Activated CD4-positive, alpha-beta T cell treated with anti-CD3 and anti-CD28 coated beads for 48 hours (primary cell): ENCODE measurements at places on chromosomes 13 and 19.

DNA sequence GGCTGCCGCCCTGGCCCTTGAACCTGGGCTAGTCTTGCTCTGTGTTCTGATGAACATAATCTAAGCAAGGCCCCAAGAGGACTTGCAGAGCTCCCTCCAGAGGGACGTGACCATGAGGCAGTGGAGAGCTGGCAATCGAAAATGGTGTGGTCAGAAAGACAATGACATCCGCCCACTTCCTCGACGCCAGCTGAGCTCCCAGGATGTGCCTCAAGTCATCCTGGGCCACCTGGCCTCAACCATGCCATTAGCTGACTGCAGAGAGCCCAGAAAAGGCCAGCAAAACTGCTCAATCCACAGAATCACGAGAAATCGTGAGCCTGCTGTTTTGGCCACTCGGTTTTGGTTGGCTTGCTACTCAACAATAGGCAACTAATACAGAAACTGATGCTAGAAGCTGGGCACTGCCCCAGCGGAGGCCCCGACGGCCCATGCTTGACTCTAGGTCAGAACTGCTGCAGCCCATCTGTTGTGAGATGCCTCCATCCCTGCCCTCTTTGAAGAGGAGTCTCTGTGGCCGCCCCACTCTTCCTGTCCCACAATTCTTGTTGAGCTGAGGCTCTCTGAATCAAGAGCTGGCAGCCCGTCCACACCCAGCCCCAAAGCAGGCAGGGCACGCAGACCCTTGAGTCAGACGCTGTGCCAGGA, 53.3 kb downstream of the STK24 start:
- DNase-seq = peak; percentile 41

- no peak for DNase-seq
Measured at GRCh38 chr13:29844441-29844840, 6.0 kb downstream of the UBL3 start.

GRCh38 chr13:88472316-88472715, 801.1 kb downstream of the SLITRK5 start:
- no peak for DNase-seq

- no peak for DNase-seq
Measured at GRCh38 chr19:16779539-16780163, 49.5 kb upstream of the SIN3B start.

DNA sequence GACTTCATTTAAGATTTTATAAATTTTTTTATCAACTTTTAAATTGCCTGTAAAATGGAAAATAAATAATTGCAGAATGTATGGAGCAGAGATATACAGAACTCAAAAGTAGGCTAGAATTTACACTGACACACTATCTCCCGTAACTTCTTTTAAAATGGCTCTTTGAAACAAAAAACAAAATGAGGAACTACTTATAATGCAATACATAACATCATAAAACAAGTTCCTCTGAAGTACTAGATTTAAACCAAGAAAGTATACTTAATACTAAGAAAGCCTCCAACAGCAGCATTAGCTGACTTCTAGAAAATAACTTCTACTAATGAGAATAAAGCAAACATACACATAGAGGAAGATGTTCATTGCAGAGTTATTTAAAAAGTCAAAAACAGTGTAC, 17.0 kb downstream of the RBM26 start:
- no peak for DNase-seq

- DNase-seq = no peak
Measured at GRCh38 chr19:13975870-13976269, 23.6 kb downstream of the DCAF15 start.

DNA sequence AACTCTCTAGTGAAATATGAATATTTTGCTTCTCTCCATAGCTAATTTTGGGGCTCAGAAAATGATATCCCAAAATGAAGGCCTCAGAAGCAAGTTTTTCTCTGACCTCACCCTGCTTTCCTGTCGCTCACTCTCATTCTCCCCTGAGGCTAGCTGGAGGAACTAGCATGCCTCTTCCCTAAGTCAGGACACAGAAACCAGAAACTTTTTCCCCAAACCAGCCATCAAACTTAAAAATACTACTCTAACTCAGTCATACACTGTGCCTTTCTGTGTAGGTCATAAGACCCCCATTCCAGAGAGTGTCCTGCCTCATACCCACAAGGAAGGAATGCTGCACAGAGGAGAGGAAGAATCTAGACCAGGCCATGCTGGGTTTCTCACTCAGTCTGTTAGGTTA, 329.6 kb downstream of the PCDH20 start:
- no peak for DNase-seq

GRCh38 chr19:11463391-11463790, 17.5 kb downstream of the ELAVL3 start:
- peak; percentile 34 for DNase-seq

GRCh38 chr13:38530492-38530891, 156.4 kb upstream of the FREM2 start:
- DNase-seq = no peak

GRCh38 chr13:114112826-114113322, 19.5 kb downstream of the RASA3 start:
- DNase-seq = no peak

DNA sequence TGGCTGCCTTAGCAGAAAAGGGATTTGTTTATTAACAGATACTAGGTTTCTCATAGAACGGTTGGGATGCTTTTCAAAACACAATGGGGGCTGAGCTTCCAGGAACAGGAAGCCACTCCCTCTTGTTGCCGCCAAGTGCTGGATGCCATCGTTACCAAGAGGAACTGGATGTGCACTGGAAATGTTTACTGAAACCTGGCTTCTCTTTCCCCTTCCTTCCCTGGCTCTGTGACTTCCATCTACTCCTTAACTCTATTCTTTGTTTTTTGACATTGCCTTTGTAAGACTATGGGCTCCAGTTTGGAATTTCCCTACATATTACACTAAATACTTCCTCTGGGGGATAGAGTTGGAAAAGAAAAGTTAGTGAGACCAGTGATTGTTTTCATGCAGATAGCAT, 11.7 kb upstream of the KL start:
- DNase-seq = no peak

DNA sequence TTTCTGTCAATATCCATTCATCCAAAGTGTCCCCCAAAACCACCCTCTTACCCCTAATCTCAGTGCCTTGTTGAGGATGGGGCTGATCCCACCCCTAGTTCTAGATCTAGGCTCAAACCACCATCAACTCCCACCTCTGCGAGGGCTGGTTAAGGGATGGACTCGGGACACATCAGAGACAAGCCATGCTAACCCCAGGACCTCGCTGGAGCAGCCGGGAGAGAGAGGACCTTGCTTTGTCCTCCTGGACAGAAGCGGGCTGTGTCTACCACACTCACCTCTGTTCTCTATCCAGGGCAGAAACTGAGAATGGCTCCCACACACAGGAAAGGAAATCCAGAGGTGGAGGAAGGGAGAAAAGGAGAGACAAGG, 90.8 kb upstream of the UQCRFS1 start:
- no peak for DNase-seq

DNA sequence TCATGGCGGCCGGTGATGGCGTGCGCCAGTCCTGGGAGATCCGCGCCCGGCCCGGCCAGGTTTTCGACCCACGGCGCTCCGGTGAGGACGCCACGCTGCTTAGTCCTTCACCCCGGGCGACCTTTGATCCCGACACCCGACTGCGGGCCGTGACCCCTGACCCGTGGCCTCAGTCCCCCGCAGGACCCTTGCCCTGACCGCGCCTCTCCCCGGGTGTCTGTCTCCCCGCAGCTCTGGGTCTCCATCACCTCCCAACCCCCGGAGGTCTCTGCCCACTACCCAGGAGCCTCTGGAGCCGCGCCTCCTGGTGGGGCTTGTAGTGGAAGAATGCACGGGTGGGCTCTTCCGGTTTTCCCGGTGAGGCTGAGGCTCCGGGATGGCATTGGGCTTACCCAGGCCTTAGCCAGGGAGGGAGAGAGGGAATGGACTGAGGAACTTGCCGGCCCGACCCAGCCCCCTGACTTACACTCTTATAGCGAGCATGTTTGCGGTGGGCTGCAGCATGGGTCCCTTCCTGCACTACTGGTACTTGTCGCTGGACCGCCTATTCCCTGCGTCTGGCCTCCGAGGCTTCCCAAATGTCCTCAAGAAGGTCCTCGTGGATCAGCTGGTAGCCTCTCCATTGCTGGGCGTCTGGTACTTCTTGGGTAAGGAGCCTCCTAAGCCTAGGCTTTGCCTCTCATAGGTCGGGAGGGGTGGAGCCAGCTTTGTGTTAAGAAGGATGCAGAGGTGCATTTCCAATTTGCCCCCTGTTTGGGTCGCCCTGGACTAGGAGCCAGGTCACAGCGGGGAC, 566 bp downstream of the MPV17L2 start:
- DNase-seq = peak; percentile 28

- DNase-seq = no peak
Measured at GRCh38 chr19:5281588-5281987, 59.0 kb downstream of the PTPRS start.

- DNase-seq = no peak
Measured at GRCh38 chr19:40502081-40502480, 35.3 kb downstream of the SPTBN4 start.

DNA sequence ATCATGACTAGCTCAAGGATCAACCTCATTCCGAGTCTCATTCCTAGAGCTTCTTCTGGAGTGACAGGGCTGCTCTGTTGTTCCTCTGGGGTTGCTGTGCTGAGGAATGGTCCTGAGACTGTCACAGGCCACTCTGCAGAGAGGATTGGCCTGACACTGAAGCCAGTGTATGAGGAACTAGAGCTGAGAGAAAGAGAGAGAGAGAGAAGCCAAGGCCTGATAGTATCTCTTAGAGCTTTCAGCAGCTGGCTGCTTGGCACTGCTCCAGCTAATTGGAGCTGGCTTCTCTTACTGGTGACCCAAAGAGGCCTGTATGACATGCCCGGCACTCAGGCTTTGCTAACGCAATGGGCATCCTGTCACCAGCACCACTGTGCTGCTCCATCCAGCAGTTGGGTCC, 73.4 kb upstream of the FLT1 start:
- no peak for DNase-seq

DNA sequence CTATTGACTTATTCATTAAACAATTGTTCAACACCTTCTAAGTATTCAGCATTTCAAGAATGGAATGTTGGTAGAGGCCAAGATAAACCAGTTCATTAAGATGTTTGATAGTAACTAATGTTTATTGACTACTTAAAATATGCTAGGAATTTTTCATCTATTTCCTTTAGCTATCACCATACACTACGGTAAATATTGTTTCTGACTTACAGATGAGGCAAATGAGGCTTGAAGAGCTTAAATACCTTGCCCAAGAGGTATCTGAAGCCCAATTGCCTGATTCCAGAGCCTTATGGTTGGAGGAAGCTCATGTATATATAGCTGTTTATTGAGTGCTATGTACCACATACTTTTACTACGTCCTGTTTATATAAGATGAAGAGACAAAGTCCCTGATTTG, 286.2 kb downstream of the NDFIP2 start:
- no peak for DNase-seq

DNA sequence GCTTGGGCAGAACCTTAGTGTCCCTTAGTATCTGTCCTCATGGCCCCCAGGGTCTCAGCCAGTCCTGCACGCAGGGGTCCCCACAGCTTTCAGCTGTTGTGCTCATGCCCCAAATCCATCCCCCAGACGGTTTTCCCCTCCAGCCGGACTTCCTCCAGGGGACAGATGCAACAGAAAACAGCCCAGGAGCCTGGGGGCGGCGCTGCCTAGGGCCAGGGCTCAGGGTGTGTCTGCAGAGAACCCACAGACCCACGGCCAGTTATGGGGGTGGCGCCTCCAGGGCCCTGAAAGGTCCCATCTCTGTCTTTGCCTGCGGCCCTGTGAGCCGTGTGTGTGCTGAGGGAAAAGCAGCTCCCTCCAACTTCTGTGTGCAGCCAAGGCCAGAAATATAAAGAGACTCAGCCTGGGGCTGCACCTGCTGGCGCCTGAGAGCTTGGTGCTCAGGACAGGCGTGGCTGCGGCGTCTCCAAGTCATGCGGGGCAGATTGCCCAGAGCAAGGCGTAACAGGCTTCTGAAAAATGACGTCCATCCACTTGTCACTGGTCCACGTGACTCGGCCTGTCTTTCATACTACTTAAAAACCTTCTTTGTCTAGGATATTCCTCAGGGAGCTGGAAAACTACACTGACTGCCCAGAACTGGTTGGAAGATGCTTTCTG, 22.1 kb upstream of the F7 start:
- DNase-seq = no peak

GRCh38 chr19:6292006-6292405, 12.2 kb upstream of the MLLT1 start:
- DNase-seq = no peak

- no peak for DNase-seq
Measured at GRCh38 chr19:45515081-45515624, 7.9 kb downstream of the VASP start.

DNA sequence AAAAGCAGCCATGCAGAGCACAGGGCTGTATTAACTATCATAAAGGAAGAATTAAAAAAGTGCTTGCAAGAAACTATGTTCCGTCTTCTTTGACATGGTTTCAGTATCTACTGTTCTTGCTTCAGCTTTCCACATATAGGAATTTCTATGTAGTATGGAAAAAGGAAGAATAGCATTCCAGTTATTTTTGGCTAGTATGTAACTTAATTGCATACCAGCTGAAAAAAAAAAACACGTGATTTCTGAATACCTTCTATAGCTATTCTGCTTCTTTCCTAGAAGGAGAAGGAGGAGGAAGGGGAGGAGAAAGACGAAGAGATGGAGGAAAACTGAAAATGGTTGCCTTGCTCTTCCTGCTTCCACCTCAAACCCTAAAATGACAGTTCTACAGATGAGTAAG, 619.0 kb downstream of the KCTD12 start:
- DNase-seq = no peak

DNA sequence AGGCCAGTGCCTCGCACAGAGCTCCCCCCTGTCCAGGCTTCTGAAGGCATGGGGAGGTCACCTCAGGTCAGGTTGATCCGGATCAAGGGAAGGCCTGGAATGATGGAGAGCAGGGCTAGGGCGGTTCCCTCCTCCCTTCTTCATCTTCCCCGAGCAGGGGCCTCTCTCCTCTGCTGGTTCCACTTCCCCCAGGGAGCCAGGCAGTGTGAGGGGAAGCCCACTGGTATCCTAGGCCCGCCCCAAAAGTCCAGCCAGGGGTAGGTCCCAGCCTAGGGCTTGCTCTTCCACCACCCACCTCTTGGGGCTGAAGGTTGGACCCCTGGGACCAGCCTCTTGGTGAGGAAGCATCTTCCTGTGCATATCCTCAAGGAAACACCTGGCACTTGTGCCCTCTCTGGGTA, 16.4 kb upstream of the PRR19 start:
- no peak for DNase-seq

DNA sequence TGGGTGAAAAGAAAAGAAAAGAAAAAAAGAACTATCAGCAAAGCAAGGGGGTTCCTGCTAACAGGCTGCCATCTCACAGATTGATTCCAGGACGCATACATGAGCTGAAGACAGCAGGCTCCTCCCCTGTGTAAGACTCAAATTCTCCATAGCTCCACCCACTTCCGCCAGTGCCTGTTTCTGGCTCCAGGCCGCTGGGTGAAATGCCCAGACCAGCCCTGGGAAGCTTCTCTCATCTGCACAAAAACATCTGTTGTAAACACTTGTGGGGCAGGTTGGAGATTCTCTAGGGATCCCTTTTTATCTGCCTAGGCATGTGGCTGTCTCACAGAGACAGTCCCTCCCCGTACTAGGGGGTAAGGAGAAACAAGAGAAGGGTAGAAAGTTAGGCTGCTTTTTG, 1054.4 kb upstream of the SPRY2 start:
- DNase-seq = no peak

- no peak for DNase-seq
Measured at GRCh38 chr13:100211016-100211710, 122.3 kb downstream of the PCCA start.

GRCh38 chr13:22111152-22111783, 440.4 kb downstream of the FGF9 start:
- DNase-seq = no peak
